ENCODE measurements at places on chromosomes 1 and 21.

GRCh38 chr1:84834419-84835064, 58.5 kb downstream of the LPAR3 start:
- DNase-seq: no peak

DNA sequence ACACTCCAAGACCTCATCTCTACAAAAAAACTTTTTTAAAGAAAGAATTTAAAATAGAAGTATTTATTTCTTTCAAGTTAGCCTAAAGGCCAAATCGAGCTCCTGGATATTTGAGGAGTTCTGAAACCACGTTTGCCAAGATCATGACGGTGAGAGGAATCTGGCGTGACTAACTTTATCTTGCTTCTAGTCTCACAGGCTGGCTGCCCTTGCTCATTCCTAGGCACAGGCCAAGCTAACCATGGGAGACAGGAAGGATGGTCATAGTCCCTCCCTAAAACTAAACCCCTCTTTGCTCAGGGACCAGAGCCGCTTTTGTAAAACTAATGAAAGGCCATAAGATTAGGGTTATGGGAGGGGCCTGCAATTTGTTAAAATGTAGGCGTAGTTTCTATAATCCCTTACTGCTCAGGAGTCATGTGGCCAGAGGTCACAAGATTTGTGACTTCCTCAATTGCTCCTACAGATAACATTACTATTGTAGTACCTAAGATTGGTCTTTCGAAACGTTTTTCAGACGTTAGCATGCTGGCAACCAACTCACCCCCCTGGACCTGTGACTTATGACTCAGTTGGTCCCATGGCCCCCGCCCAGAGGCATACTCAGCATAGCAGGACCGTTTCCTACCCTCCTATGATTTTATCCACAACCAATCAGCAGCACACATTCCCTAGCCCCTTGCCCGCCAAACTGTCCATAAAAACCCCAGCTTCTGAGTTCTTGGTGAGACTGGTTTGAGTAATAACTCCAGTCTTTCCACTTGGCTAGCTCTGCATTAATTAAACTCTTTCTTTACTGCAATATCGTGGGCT, 425.0 kb downstream of the SMYD3 start:
- DNase-seq: no peak

- no peak for DNase-seq
Observed at GRCh38 chr1:7553042-7553690, 217.9 kb upstream of the VAMP3 start.

- no peak for DNase-seq
Observed at GRCh38 chr1:164628772-164629171, 69.8 kb downstream of the PBX1 start.

GRCh38 chr21:44549525-44550211, 1.6 kb downstream of the KRTAP10-2 start:
- no peak for DNase-seq

DNA sequence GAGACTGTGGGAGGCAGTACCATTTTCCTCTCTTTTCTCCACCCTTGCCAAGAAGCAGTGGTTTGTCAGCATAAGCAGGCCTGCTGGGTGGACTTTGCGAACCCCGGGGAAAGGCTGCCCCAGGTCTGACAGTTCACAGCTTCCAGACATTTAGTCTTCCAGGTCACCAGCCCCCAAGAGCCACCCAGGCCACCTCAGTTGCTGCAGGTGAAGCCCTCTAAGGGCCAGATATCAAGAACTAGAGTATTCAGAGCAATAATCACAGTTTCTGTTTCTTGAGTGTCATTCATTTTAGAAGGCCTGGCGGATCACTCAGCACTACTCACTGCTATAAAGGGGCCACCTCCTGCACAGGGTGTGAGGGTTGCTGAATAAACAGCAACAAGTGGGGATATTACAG, 9.5 kb upstream of the ADORA3 start:
- no peak for DNase-seq

GRCh38 chr1:87805666-87806378, 477.1 kb downstream of the LMO4 start:
- DNase-seq: peak; percentile 50

DNA sequence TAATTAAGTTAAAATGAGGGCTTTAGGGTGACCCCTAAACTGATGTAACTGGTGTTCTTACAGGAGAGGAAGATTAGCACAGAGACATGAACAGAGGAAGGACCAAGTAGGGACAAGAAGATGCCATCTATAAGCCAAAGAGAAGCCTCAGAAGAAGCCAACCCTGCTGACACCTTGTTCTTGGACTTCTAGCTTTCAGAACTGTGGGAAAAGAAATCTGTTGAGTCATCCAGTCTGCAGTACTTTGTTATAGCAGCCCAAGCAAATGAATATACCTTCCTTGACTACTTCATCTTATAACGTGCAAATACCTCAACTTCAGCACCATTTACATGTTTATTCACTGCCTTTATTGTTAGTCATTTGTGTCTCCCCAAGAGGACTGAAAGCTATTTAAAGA, 3.4 kb downstream of the ZBTB21 start:
- DNase-seq: no peak

- no peak for DNase-seq
Observed at GRCh38 chr1:205948039-205948438, 4.8 kb upstream of the SLC26A9 start.

DNA sequence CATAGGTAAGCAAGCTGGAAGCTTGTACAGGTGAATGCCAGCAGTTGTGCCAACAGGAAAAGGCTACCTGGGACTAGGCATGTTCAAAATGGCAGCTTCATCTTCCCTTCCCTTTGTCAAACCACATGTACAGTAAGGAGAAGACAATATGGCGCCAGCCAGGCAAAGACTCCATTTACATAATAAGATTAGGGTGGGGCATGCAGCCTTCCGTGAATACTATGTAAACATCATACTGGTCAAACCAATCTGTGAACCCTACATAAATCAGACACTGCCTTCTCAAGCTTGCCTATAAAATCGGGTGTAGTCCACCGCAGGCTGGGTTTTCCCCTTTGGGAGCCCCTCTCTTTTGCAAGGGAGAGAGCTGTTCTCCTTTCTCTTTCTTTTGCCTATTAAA, 24.6 kb downstream of the ATF3 start:
- no peak for DNase-seq

DNA sequence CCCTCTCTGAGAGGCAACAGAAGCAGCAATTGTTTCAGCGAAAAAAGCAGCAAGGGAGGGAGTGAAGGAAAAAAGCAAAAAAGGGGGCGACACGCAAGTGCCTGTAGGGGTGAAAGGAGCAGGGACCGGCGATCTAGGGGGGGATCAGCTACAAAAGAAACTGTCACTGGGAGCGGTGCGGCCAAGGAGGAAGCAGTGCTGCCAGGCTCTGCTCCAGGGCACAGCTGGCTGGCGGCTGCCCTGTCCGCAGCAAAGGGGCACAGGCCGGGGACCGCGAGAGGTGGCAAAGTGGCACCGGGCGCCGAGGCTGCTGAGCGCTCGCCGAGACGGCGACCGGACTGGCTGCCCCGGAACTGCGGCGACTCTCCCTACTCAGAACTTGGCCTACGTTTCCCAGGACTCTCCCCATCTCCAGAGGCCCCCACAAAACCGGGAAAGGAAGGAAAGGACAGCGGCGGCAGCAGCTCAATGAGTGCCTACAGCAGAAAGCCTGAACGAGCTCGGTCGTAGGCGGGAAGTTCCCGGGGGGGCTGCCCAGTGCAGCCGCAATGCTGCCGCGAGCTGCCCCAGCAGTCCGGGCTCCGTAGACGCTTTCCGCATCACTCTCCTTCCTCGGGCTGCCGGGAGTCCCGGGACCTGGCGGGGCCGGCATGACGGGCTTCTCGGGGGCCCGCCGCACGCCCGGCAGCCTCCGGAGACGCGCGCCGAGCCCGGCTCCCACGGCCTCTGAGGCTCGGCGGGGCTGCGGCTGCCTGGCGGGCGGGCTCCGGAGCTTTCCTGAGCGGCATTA, 1.0 kb upstream of the CDKN2C start:
- DNase-seq: no peak

Measured in AG04450 (cell line).